ENCODE measurements at places on chromosomes 4 and X. TPM values are rescaled to one million over a fixed set of nuclear protein-coding genes. Genes with fewer than 3 reads are reported as not detected.

- DNase-seq, result no peak
Observed at GRCh38 chr4:183563874-183564273, 59.0 kb downstream of the ING2 start.

- DNase-seq, result no peak
Observed at GRCh38 chrX:130592204-130592603, 190.4 kb downstream of the RBMX2 start.

Gene RPA4
- total RNA-seq, result 0.34 TPM

DNA sequence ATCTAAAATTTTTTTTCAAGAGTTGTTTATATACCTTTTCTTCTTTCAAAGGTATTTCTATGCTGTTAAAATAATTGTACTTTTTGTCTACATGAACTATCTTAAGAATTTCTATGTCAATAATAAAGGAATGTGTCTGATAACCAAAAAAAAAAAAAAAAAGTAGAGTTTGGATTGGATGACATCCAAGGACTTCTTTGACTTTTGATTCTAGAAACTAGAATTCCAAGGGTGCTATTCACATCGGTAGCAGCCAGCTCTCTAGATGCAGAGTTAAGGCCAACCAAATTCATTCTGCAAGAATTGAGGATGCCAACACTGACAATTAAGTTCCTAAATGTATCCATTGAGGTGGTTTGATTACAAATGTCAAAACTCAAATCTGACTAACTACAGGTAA lies 42.0 kb upstream of the PRKG2 start:
- DNase-seq, result no peak

Gene PABPC5
- 5.0 TPM for total RNA-seq

GRCh38 chr4:40292313-40292759 lies 42.8 kb upstream of the CHRNA9 start:
- no peak for DNase-seq

- DNase-seq, result no peak
Observed at GRCh38 chrX:19924285-19924684, 36.9 kb upstream of the SH3KBP1 start.

DNA sequence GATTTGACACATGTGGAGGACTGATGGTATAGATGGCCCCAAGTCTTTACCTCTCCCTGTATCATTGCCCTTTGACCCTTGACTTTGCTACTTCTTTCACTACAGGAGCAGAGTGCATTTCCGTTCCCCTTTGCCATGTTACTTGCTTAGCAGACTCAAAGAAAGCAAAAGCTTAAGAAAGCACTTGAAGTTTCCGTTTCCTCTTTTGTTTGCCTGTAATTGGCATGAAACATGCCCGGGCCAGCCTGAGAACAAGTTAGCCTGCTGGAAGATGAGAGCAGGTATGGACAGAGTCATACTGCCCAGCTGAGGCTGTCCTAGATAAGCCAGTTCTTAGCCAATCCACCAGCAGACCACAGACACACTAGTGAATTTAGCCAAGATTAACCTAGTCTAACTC lies 206.0 kb downstream of the BCOR start:
- no peak for DNase-seq

GRCh38 chr4:48756689-48757220 lies 23.3 kb downstream of the FRYL start:
- no peak for DNase-seq

- no peak for DNase-seq
Observed at GRCh38 chr4:144733566-144733965, 87.6 kb downstream of the HHIP start.

- no peak for DNase-seq
Observed at GRCh38 chr4:587671-588350, 11.7 kb upstream of the TMEM271 start.

DNA sequence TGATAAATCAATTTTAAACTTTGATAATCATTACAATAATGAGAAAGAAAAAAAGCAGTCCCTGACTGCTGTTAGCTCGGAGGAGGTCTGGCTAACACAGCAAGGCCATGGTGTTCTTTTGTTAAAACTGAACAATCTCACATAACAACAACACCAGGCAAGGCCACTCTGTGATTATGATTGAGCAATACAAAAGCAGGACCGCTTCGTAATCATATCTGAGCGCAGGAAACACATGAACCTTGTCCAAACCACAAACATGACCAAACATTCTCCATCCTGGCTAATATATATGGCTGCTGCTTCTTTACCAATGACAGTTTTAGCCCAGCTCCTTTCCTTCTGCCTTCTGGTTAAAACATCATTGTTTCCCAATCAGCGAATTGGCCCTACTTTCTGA lies 76.8 kb upstream of the DDX53 start:
- no peak for DNase-seq

DNA sequence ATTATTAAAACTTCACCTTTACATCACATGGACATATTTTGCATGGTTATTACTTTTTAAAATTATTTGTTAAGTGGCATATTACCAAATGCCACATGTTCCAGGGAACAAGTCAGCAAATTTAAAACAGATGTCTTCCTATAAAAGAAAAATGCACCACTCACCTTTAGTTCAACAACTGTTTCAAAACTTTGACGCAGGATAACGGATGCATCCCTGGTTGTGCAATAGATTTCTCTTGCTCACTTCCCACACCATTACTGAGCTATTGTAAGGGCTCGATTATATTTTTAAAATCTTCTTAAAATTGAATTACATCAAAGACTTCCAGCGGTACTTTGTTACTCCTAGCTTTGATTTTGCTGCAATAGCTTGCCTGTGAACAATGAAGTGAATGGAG lies 93.0 kb upstream of the ARHGAP24 start:
- DNase-seq, result no peak

GRCh38 chrX:40064055-40064597 lies 33.6 kb downstream of the BCOR start:
- no peak for DNase-seq

Gene GPR50
- total RNA-seq, result 2.2 TPM

Gene MAGEA12
- total RNA-seq, result not detected

GRCh38 chr4:1462009-1462767 lies 55.9 kb upstream of the NKX1-1 start:
- DNase-seq, result no peak

Gene CLTRN
- total RNA-seq, result 2.0 TPM

Gene NAT8L
- 0.62 TPM for total RNA-seq

DNA sequence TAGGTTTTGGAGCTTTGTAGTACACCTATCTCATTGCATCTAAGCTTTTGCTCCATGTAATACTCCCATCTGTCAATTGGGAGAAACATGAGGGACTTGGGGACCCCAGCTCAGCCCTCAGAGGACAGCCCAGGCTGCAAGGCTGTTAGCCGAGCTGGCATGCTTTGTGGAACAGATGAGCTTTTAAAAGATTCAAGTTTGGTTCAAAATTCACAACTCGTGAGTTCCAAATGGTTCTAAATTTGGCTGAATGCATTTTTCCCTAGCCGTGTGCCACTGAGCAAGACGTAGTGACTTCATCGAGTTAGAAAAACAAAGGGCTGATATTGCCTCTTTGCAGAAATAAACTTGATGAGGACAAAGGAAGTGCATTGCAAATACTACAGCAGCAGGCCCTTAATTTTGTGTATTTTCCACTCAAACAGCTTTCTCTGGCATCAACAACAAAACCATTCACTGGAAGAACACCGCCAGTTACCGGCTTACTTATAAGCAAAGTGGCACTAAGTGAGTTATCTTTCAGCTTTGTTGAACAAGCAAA lies 165.0 kb upstream of the HS3ST1 start:
- no peak for DNase-seq

Gene MAGEA2B
- total RNA-seq, result not detected

GRCh38 chr4:187715466-187715865 lies 280.1 kb upstream of the ZFP42 start:
- no peak for DNase-seq

Gene STATH
- total RNA-seq, result not detected

GRCh38 chr4:80266253-80266901 lies at the start of gene FGF5:
Gene FGF5 (plus strand): TSS chr4:80266664. CDS start chr4:80266825, 161 bp downstream.
- DNase-seq, result peak; percentile 64

Gene CHST7
- 5.6 TPM for total RNA-seq

- no peak for DNase-seq
Observed at GRCh38 chr4:175531405-175532091, 280.5 kb downstream of the GPM6A start.

DNA sequence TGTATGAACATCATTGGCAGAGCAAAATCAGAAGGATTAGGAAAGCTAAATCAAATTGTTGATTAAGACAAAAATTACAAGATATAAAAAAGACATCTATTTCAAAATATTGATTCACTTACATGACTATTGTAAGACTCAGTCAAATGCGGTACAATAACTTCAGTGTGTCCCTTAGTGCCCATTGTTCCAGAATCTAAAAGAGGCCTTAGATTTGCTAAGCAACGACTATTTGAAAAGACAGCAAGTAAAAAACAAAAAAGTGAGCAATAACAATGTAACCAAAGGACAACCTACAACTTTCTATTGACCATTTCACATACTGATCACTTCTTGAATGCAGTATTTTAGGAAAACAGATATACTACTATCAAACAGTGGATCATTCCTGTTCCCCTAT lies 65.6 kb downstream of the UBA6 start:
- no peak for DNase-seq

Gene RHOXF2
- total RNA-seq, result not detected

GRCh38 chr4:148275266-148275665 lies 166.9 kb downstream of the NR3C2 start:
- DNase-seq, result no peak
